ENCODE measurements at places on chromosomes 16 and 17.

GRCh38 chr17:73284906-73285602 lies 23.4 kb upstream of the CPSF4L start:
- no peak for DNase-seq

- DNase-seq: peak; percentile 74
Measured at GRCh38 chr17:68318103-68318991, 27.1 kb downstream of the ARSG start.

DNA sequence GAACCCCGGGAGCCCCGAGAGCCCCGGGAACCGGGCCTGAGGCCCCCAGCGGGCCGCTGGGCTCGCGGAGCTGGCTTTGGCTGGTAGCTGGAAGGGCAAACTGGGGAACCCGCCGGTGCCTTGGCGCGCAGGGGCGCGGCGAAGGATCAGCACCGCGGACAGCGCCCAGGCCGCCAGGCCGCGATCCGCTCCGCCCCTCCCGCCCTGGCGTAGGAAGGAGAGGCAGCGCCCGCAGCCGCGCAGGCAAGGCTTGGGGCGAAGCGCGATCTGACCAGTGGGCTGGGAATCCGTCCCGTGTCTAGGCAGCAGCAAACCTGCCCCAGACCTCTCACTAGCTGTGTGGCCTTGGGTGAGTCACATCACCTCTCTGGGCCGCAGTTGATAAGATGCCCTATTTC lies 331 bp upstream of the CCDC92B start:
- DNase-seq: no peak

DNA sequence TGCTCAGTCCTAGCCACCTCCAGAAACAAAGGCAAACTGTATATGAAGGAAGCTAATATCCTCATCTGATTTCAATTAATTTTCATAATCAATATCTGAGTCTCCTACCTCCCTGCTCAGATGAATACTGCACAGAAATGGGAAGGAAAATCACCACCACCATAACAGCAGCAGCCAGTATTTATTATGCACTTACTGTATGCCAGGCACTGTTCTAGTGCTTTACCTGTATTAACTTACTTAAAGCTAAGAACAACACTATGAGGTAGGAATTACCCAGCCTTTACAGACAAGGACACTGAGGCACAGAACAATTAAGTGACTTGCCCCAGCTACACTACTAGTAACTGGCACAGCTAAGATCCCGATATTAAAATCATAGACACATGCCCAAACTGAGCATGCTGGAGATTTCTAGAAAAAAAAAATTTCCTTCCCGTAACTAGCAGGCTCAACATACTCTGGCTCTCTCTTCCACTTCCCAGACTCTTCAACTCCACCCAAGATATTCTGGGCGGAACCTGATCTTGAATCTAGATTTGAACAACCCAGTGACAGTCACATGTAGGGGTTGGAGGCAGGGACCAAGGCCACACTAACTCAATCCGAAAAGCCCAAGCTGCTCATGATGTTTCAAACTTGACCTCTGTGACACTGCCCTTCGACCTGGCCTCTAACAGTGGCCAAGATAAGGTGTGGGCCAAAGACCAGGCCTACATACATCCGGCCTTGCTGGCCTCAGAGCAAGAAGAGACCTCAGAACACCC lies 3.9 kb downstream of the TRIM25 start:
- DNase-seq: no peak

DNA sequence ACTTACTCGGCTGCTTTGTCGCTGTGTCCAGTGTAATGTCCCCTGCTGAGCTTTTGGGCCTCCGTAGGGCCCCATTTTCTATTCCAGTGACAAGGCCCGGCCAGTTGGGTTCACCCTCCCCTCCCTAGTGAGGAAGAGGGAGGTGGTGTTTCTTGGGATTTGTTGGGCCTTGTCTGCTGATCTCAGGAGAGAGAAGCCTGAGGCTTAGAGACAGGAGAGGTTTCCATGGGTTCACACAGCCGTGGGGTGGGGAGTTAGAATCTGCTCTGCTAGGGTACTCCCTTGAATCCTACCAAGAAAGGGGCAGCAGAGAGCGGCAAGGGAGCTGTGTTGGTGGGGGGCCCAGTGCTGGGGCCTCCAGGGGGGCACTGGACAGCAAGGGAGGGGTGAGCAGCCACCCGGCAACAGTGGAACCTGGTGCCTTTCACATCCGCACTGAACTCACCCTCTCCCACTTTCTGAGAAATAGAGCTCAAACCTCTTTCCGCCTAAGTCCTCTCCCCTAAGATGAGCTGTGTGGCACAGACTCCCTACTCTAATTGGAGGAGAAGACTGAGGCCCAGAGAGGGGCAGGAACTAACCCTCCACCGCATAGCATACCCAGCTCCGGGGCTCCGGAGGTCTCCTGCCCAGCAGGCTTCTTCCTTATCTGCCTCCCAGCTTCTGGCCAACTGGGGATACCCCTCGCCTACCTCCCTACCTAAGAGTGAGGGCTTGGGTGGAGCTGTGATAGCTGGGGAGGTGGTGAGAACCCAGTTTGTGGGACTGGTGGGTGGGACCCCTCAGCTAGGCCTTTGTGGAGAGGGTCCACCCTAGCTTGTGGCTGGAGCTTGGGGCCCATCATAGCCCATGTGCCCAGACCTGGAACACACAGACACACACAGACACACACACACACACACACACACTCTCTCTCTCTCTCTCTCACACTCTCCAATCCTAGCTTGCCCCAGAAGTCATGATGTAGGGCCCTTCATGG lies 6.8 kb downstream of the TBKBP1 start:
- no peak for DNase-seq

GRCh38 chr17:17513626-17514025 lies 17.4 kb upstream of the RASD1 start:
- no peak for DNase-seq

- no peak for DNase-seq
Measured at GRCh38 chr17:67769231-67769630, 51.5 kb downstream of the NOL11 start.

DNA sequence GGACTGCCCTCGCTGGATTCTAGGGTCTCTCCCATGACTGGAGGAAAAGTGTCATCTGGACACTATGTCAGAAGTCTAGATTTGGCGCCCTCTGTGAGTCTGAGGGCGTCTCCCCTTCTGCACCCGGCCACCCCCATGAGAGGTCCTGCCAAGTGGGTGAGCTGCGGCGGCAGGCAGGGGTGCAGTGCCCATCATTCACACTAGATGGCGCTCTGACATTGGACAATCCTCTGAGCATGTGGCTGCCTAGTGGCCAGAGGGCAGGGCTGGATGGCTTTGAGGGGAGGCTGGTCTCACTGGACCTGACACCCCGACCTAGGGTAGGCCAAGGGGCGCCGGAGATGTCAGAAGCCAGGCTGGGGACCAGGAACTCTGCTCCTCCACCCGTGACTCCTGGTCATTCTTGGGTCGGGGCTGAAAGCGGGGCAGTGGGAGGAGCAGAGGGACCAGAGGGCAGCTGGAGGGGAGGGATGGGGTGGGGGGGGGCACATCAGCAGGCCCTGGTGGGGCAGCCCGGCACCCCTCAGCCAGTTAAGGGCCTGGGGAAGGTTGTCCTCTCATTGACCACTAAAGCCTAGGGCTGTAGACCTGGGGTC lies 28.0 kb downstream of the MRM1 start:
- peak; percentile 22 for DNase-seq

- no peak for DNase-seq
Measured at GRCh38 chr17:30472238-30472890, 4.8 kb upstream of the GOSR1 start.

All from HS-5 (cell line).